ENCODE measurements at places on chromosomes 11 and 22.

GRCh38 chr11:108921211-108921610 is 256.3 kb downstream of the DDX10 start:
- no peak for DNase-seq

GRCh38 chr11:106821826-106822225 is 196.4 kb downstream of the GUCY1A2 start:
- DNase-seq = no peak

- no peak for DNase-seq
These were observed 153.1 kb downstream of the DDX10 start for GRCh38 chr11:108817976-108818375.

DNA sequence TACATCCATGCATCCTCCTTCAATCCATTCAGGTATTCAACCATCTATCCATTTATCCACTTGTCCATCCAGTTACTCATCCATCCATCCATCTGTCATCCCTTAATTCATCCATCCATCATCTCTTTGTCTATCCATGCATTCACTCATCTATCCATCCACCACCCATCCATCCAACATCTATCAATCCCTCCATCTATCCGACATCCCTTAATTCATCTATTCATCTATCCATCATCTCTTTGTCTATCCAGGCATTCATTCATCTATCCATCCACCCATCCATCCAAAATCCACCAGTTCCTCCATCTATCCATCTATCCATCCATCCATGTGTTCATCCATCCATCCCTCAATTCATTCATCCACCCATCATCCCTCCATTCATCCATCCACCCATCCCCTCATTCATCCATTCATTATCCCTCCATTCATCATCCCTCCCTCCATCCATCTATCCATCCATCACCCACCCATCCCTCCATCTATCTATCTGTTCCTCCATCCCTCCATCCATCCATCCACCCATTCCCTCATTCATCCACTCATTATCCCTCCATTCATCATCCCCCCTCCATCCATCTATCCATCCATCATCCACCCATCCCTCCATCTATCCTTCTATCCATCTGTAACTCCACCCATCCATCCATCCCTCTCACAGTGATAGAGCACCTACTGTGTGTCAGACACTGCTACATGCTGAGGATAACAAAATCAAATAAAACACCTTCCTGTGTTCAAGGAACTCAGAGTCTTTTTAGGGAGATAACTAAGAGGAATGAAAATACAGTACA is 1.5 kb upstream of the MB start:
- DNase-seq = no peak

DNA sequence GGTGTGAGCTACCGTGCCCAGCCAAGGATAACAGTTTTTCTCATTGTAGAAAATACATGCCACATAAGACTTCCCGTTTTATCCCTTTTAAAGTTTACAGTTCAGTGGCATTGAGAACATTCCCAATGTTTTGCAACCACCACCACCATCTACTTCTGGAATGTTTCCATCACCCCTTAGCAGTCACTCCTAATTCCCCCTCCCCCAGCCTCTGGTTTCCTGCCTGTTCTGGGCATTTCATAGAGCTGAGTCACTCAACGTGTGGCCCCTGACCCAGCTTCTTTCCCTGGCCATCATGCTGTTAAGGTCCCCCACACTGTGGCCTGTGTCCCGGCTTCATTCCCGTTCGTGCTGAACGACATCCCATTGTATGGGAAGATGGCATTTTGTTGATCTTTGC is 30.7 kb downstream of the FGF4 start:
- DNase-seq = no peak

DNA sequence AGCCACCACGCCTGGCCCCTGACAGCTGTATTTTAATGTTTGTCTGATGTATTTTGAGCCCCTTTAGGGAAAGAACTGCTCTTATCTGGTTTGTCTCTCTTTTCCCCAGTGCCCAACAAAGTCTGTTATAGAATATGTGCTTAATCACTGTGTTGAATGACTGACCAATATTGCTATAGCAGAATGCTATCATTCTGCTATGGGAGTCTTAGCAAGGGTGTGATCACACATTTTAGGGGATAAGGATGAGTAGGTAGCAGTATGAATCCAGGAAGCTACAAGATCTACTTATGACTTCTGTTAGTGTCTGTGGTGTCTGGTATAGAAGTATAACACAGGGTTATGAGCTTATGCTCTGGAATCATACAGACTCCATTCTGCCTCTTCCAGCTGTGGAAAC is 117.5 kb upstream of the RRM1 start:
- DNase-seq = no peak

GRCh38 chr11:132408877-132409276 is 1038.5 kb downstream of the NTM start:
- DNase-seq = no peak

GRCh38 chr22:40328546-40329456 is 17.5 kb upstream of the ADSL start:
- no peak for DNase-seq

- DNase-seq = no peak
These were observed 249.0 kb upstream of the CNTN5 start for GRCh38 chr11:98771791-98772190.

- DNase-seq = no peak
These were observed 40.0 kb downstream of the DUSP8 start for GRCh38 chr11:1532014-1532586.

- peak; percentile 28 for DNase-seq
These were observed 159.2 kb downstream of the MSANTD4 start for GRCh38 chr11:105862736-105863367.

- DNase-seq = no peak
These were observed 42.3 kb upstream of the CLDN5 start for GRCh38 chr22:19566279-19567156.

DNA sequence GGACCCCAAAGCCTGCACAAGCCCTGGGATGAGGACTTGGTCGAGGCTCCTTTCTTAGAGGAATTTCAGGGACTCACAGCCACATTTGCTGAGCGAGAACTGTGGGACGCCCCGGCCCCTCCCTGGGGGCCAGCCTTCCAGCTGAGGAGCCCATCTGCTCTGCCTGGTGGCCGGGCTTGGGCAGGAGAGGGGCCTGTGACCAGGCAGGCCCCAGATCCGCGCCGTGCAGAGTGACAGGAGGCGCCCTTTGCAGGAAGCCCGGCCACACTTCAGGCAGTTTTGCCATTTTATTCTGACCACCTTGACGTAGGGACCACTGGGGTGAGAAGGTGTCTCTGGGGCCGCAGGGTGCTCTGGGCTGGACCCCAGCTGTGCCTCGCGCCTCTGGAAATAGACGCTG is 35.6 kb downstream of the TPCN2 start:
- no peak for DNase-seq

DNA sequence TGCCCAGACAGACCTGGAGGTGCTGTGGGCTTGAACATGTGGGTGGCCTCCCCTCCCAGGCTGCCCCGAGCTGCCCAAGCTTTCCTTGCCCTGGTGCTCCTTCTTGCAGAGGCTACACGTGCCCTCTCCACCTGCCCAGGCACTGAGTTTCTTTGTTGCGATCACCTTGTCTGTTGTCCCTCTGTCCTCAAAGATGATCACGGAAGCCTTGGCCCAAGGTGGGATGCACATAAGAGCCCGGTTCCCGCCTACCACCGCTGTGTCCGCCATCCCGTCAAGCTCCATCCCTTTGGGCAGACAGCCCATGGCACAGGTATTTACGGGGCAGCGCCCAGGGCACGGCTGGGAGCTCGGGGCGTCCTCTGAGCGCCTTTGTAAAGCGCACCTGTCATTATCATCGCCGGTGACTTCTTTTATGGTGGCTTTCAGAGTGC is 67.5 kb downstream of the MED15 start:
- no peak for DNase-seq

- DNase-seq = no peak
These were observed 7.2 kb downstream of the POLD4 start for GRCh38 chr11:67345920-67346819.

- DNase-seq = peak; percentile 42
These were observed 64.4 kb downstream of the GRAMD1B start for GRCh38 chr11:123494195-123495050.

GRCh38 chr11:64710418-64711137 is 12.4 kb downstream of the NRXN2 start:
- DNase-seq = no peak

GRCh38 chr11:61773356-61773755 is 19.0 kb downstream of the TMEM258 start:
- DNase-seq = no peak

- no peak for DNase-seq
These were observed 226.7 kb upstream of the NARS2 start for GRCh38 chr11:78801161-78801884.

Measured in iPS-NIHi11 (cell line).